ENCODE measurements at places on chromosomes 7 and 10.
A peak's percentile ranks its signal among the peaks of the same experiment; 100 is the strongest.

- DNase-seq: peak; percentile 83
These were observed 26.7 kb downstream of the CYCS start for GRCh38 chr7:25098096-25099046.

DNA sequence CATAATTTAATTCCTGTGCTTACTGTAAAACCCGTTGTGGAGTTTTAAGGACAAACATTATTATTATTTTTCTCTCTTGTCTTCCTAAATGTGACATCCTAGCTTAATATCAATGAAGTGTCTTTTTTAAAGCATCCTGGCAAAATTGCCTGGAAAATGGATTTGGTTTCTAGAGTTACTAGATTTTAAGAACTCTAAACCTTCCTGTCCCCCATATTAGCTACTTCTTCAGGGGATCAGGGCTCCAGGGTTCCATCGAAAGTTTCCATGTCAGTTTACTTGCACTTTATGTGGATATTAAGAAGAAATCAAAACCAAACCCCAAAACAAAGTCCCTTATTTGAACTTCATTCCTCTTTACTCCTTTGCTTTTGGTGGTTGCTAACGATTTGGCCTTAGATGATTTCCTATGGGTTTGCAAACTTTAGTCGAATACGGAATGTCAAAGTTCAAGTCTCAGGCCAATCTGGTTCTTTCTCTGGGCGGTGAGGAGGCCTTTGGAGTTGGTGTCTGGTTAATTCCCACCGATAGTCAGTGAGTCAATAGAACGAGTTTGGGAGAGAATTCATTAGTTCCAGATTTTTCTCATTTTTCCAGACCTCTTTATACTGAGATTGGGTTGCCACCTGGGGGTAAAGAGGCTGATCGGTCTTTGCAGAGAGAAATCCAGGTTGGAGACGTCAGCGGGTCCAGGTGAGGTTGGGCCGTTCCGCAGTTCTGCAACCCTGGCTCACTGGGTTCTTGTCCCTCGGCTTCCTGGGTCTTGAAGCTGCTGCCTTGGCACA, 1.1 kb downstream of the CUX1 start:
- DNase-seq: no peak

DNA sequence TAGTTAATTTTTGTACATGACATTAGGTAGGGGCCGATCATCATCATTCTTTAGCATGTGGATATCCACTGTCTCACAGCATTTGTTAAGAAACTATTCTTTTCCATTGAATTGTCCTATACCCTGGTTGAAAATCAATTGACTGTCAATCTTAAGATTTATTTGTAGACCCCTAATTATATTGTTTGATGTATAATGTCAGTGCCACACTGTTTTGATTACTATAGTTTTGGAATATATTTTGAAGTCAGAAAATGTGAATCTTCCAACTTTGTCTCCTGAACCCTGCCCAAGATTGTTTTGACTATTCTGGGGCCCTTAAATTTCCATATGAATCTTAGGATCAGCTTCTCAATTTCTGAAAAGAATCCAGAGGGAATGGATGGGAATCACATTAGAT, 6.6 kb upstream of the LMTK2 start:
- DNase-seq: no peak

- no peak for DNase-seq
These were observed 61.6 kb upstream of the GPR26 start for GRCh38 chr10:123604506-123604905.

DNA sequence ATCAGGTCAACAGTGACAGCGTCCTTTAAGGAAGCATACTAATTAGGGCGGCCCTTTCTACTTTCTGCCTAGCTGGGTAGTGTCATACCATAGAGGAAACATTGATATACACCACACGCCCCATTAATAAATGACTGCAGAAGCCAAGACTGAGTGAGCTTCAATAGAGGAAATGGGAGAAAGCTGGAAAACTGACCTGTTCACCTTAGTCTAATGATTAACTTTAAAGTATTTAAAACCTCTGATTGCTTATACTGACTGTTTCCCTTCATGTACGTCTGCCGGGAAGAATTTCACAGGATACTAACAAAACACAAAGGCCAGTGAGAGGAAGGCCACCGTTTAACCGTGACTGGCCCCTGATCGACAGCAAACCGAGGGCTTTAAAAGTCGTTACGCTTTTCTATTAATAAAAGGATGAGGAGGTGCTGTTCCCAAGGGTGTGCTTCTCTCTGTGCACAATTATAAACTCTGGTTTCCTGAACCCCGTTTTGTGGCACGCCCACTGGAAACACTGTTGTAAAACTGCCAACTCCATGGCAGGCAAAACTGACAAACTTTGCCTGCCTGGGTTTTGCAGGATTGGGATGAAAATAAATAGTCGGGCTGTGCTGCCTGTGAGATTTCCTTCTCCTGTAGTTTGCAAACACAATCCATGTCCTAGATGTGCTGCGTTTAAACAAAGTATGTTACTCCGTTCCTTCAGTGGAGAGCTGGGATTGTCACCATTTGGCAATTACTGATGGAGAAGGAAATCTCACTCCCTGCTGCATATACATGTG, 137.6 kb downstream of the NRP1 start:
- DNase-seq: no peak

DNA sequence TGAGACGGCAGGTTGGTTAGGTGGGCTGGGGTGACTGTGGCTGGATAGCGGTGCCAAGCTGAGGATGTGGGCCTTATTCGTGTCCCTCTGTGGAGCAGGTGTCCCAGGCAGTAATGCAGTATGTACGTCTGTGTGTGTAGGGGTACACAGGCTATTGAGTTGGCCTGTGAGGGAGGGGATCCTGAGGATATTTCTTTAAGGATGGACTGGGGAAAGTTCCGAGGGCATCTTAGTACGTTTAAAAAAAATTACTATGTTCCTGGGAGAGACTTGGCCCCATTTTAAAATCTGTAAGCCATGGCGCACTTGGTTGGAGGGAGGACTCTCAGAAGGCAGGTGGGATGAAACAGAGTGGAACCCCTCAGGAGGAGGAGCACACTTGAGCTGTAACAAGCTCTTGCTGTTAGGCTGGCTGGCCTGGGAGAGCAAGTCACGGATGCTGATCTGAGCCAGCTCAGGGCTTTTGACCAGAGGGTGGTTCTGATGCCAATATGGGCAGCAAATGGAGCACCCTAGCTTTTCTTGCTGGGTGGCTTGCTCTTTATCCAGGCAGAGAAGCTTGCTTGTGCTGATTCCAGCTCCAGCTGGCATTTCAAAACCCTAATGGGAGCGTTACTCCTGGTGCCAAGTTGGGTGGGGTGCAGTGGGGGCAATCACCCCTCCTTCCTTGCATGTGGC, 765 bp downstream of the WBP1L start:
- no peak for DNase-seq

GRCh38 chr7:82268632-82269031, 174.9 kb downstream of the CACNA2D1 start:
- no peak for DNase-seq

- DNase-seq: peak; percentile 29
These were observed 236.6 kb downstream of the POM121L12 start for GRCh38 chr7:53272081-53272480.

GRCh38 chr10:70925377-70926225, 37.2 kb upstream of the PCBD1 start:
- peak; percentile 82 for DNase-seq

DNA sequence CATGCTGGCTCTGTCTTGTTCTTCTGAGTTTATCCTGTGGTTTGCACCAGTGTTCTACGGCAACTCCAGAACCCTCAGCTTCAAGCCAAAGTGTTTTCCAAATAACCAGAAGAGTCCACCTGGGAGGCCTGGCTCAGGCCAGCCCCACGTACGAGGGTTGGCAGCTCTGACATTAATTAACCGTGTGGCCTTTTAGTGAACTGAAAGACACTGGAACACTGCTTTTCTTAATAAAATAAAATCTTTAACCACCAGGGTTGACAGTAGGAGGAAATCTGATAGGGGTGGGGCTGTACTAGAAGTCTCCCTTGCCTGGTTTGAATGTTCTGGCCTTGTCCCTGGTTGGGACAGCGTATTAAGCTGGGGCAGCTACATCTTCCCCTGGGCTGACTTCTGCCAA, 64.9 kb downstream of the SYPL1 start:
- DNase-seq: no peak

DNA sequence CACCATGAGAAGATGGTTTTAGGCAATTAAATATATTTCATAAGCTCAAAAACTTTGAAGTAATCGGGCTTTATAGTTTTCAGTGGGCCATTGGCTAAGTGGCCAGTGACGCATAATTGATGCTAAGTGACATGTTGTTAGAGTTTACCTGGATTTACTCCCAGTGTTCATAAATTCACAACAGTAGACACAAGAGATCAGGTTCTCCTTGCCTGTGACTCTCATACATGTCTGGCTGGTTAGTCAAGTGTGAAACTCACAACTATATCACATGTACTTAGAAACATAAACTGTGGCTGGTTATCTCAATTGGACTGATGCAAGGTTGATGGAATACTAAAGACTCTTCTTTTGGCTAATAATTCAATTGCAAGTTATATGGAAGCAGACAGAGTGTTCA, 26.2 kb downstream of the ASB15 start:
- DNase-seq: no peak

DNA sequence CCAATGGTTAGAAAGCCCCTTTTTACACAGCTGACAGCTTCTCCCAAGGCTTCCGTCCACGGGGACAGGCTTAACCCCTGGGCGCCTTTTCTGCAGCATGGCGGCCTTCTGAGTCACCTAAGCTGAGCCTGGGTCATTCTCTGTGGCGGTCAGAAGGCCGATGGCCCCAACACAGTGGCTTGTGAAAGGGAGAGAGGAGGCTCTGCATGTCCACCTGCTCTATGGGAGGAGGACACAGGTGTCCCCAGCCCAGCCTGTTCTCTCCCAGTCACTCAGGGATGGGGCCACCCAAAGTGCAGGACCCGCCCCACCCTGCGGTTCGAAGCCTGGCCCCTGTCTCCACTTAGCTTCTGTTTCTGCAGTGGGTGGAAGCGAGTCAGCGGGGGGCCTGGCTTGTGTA, 20.4 kb upstream of the TTYH3 start:
- no peak for DNase-seq

GRCh38 chr7:99380032-99380822, 5.7 kb downstream of the ARPC1B start:
- DNase-seq: no peak

DNA sequence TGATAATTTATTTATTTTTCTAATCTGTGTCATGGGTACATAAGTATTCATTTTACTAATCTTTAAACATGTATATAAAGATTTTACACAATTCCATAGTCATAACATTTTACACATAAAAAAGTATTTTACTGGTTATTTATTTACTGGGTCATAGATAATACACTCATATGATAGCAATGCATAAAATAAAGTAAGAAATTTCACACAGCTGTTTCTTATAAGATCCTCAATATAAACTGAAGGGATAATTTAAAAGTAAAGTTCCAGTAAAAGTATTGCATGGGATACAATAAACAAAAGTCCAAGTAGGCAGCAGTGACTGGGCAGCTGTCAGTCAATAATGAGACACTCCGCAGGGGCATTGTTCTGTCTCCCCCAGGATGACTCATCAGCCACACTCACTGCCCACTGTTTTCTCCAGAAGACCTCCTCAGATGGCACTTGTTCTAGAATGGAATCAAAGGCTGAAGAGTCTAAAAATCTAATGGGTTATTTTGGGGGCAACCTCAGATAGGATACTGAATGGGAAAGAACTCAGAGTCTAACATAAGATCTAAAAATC, 32.7 kb downstream of the DPY19L1 start:
- peak; percentile 33 for DNase-seq

- DNase-seq: no peak
These were observed 41.3 kb downstream of the INHBA start for GRCh38 chr7:41661596-41661995.

DNA sequence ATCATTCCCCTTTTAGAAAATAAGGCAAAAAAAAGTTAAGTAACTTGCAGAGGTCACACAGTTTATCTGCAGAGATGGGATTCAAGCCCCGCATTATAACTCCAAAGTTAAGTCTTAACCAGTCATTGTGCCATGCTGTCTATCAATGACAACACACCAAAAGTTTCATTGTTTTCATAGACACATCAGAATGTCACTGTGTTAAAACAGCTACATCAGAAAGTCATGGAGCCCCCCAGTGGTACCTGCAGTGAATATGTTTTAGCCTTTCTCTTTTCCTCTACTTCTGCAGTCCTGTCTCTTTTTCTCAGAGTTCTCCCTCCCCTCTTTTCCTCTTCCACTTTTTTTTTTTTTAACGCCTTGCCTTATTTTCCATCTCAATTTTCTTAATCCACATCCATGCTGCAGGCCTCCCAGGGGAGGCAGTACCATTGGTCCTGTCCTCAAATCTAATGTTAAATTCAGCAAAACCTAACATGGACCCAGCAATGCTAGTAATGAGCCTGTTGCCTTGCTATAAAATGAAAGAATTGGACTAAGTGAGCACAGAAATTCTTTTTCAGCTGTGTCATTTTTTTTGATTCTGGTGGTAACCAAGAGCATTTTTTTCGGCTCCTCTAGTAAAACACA, 3.8 kb upstream of the NRCAM start:
- peak; percentile 58 for DNase-seq

GRCh38 chr7:78379148-78379547, 580.6 kb downstream of the PHTF2 start:
- no peak for DNase-seq

- DNase-seq: no peak
These were observed 597.6 kb downstream of the NXPH1 start for GRCh38 chr7:9030976-9031375.

GRCh38 chr7:139541600-139542307, 18.3 kb downstream of the CLEC2L start:
- DNase-seq: peak; percentile 78

GRCh38 chr7:88485821-88486220, 179.1 kb upstream of the STEAP4 start:
- no peak for DNase-seq

GRCh38 chr10:101063548-101064414, 2.0 kb downstream of the KAZALD1 start:
- DNase-seq: peak; percentile 48

GRCh38 chr10:11378835-11379234, 232.6 kb downstream of the USP6NL start:
- no peak for DNase-seq

GRCh38 chr10:97178074-97178473, 7.7 kb downstream of the SLIT1 start:
- no peak for DNase-seq

- no peak for DNase-seq
These were observed 7.0 kb downstream of the NAT16 start for GRCh38 chr7:101172854-101173751.

DNA sequence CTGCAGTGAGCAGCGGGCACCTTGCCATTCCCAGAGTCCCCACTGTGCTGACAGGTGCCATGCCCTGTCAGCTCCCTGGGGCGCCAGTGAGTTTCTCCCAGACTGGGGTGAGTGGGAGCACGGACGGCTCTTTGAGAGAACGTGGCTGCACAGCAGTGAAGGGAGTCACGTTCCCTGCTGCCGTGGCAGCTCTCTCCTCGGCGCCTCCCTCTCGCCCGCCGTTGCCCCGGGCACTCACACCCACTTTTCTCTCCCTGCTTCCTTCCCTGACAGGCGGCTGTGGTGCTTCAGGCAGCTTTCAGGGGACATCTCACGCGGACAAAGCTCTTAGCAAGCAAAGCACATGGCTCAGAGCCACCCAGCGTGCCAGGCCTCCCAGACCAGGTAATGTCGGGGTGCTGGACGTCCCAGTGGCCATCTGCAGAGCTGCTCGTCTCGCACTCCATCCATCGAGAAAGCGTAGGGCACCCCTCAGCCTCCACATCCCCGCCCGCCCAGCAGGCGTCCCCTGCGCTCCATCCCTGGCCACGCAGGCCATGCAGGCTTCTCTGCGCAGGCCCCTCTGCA, 27.1 kb upstream of the TTYH3 start:
- no peak for DNase-seq

GRCh38 chr10:24974976-24975375, 22.6 kb upstream of the PRTFDC1 start:
- peak; percentile 13 for DNase-seq

GRCh38 chr7:117531595-117532244, 51.9 kb downstream of the CFTR start:
- DNase-seq: no peak

GRCh38 chr10:83253011-83253671, 886.2 kb upstream of the GHITM start:
- DNase-seq: no peak

All from neural progenitor cell (in vitro differentiated cells).